NCI-H1694 (cell line): ENCODE measurements at places on chromosomes 5 and 9.

- DNase-seq = no peak
Measured at GRCh38 chr9:95613670-95614069, 96.9 kb upstream of the PTCH1 start.

GRCh38 chr9:70600506-70600905 lies 186.0 kb upstream of the KLF9 start:
- no peak for DNase-seq

GRCh38 chr5:82137205-82137604 lies 140.9 kb downstream of the RPS23 start:
- no peak for DNase-seq

- DNase-seq = no peak
Measured at GRCh38 chr5:111776913-111777781, 20.2 kb upstream of the NREP start.

- no peak for DNase-seq
Measured at GRCh38 chr5:6418679-6419276, 29.9 kb upstream of the UBE2QL1 start.

DNA sequence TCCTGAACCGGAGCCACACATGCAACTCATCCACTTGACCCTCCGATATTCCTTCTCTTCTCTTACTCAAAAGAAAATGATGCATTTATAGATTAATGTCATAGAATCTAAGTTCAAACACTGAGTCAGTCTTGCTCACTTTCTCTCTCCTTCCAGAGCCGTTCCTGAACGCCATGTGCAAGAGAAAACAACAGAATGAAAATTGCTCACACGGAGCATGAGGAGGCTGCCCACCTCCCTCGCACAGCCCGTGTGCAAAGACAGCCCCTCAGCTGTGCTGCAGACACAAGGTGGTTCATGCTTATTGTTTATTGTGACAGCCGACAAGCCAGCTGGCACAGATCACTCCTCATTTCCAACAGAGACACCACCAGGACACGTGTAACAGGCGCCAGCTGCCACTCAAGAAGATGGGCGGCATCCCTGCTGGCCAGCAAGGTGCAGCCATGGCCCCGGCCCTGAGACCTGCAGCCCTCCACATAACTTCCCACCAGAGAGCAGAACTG lies 290.8 kb downstream of the GLIS3 start:
- DNase-seq = peak; percentile 61
